Activated T-cell treated with anti-CD3 and anti-CD28 coated beads for 24 hours (primary cell): ENCODE measurements at places on chromosomes 4 and X.

DNA sequence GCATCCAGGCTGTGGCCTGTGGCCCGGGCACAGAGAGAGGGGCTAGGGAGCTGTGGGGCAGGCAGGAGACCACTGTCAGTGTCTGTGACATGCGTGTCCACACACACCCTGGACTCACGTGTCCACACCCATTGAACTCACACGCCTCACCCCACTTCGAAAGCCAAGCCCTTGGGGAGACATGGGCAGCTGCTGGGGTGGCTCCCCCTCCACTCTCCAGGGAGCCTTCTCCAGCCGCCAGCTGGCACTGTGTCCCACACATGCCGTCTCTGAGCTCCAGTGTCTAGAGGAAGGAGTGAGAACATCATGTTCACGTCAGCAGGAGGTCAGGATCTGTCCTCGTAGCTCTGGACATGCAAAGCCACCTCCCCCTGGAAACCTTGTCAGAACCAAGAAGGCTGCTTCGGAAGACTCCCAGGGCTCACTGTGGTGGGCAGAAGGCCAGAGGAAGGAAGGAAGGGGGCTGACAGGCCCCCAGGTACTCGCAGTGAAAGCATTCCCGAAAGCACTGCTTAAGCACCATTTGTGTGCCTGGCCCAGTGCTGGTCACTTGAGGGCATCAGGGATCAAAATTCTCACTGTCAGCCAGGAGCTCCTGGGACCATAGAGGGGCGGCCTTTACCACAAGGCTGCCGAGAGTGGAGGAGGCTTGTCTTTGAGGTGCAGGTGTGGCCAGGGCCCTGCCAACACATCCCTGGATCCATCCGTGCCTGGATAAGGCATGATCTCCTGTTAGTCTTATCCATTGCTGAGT, 61.4 kb downstream of the HTRA3 start:
- DNase-seq, result no peak

GRCh38 chr4:62410371-62411003, 1210.4 kb downstream of the ADGRL3 start:
- DNase-seq, result no peak

- no peak for DNase-seq
These were observed 181.9 kb upstream of the TRAM1L1 start for GRCh38 chr4:117267317-117267716.

- no peak for DNase-seq
These were observed 139.7 kb upstream of the SPRY1 start for GRCh38 chr4:123256901-123257300.

DNA sequence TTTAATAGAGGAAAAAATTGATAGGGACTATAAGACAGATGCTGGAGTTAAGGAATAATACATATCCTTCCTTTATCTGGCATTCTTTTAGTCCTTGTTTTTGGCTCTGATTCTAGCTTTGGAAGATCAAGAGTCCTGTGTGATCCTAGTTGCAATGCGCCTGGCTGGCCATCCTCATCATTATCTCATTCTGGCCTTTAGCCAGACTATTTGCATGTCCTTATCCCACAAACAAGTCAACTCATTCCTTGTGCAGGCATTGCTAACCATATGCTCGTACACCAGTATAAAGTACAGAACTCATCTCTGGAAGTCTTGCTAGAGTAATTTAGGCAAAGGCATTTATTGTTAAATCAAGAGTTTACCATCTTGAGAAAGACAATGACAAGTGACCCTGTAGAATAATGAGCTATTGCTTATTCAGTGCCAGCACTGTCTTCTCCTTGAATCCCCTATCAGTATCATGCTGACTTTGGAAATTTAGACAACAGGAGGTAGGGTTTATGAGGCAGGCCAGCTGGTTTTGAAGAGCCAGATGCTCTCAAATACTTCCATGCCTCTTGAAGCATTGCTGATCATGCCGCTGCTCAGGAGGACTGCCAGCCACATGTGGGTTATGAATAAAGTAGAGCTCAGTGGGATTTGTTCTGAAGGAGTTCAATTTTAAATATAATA, 1730.3 kb upstream of the TENM3 start:
- no peak for DNase-seq
